ENCODE measurements at places on chromosomes 1 and 21.

DNA sequence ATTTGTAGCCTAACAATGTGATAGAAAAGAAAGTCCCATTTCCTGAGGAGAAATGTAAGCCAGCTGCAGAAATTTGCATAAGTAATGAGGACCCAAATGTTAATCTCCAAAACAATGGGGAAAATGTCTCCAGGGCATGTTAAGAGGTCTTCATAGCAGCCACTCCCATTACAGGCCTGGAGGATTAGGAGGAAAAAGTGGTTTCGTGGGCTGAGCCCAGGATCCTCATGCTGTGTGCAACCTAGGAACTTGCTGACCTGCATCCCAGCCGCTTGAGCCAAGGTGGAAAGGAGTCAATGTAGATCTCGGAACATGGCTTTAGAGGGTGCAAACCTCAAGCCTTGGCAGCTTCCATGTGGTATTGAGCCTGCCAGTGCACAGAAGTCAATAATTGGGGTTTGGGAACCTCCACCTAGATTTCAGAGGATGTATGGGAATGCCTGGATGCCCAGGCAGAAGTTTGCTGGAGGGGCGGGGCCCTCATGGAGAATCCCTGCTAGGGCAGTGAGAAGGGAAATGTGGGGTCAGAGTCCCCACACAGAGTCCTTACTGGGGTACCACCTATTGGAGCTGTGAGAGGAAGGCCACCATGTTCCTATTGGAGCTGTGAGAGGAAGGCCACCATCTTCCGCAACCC is 14.2 kb upstream of the F13B start:
- DNase-seq, result no peak
- H3K27me3 ChIP-seq, result no peaks in the 10 kb centered on the region
- H3K4me3 ChIP-seq, result no peak overlapping the region
- H3K4me1 ChIP-seq, result no peaks in the 10 kb centered on the region

DNA sequence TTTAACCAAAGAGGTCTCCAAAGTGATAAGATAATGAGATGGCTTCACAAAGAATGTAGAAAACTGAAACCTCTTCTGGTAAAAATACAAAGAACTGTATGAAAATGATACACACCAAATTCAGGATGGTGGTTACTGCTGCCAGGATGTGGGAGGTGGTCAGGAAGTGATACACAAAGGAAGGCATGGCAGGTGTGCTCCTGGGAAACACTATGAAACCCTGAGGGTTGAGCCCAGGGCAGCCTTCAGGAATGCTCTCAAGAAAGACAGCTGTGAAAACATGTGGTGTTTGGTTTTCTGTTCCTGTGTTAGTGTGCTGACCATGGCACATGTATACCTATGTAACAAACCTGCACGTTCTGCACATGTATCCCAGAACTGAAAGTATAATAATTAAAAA is 109.3 kb downstream of the NTNG1 start:
- DNase-seq, result no peak
- no peaks in the 10 kb centered on the region for H3K36me3 ChIP-seq
- H3K4me3 ChIP-seq, result no peak overlapping the region
- H3K27ac ChIP-seq, result no peak overlapping the region
- H3K4me1 ChIP-seq, result no peaks in the 10 kb centered on the region

GRCh38 chr21:32918478-32919120 is 107.1 kb upstream of the OLIG2 start:
- H3K4me3 ChIP-seq, result no peak overlapping the region
- no peak for DNase-seq
- no peaks in the 10 kb centered on the region for H3K4me1 ChIP-seq
- H3K36me3 ChIP-seq, result no peaks in the 10 kb centered on the region
- no peak overlapping the region for H3K27ac ChIP-seq

DNA sequence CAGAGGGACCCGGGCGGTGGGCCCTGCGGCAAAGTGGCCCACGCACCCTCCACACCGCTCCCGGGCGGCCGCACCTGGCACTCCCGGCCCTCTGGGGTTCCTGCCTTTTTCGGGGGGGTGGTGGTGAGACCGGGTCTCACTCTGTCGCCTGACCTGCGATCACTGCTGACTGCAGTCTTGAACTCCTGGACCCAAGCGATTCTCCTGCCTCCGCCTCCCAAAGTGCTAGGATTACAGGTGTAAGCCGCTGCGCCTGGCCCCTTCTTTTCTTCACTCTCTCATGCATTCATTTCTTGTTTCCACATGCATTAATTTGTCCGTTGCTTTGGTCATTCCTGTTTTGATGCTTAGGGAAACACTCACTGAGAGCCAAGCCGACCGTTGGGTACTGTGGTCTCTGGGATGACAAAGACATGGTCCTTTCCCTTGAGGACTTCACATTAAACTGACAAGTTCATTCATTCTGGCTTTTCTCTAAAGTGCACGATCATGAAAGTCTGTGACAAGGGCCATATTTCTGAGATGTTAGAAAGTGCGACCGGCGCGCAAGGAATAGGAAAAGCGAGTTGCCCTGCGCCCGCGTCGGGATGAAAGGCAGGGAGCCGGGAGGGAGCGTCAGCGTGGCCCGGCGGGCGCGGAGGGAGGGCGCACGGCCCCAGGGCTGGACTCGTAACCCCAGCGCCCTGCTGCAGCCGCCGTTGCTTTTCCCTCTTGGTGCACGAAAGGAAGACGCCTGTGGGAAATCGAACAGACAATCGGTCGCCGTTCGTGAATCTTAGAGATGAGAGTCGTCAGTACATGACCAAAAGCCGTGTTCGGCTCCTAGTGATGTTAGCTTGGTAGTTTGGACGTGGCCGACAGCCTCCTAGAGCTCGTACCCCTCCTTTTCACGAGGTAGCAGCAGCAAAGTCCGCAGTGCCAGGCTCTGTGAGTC is 1.0 kb upstream of the MCOLN2 start:
- H3K4me1 ChIP-seq, result peaks cover 22% of the 10 kb centered on the region
- no peak for DNase-seq

GRCh38 chr1:4597020-4597419 is 57.4 kb upstream of the AJAP1 start:
- DNase-seq, result no peak
- no peak overlapping the region for H3K27ac ChIP-seq

GRCh38 chr1:241086686-241087085 is 270.3 kb downstream of the RGS7 start:
- no peaks in the 10 kb centered on the region for H3K4me1 ChIP-seq
- H3K27ac ChIP-seq, result no peak overlapping the region
- no peak for DNase-seq
- no peaks in the 10 kb centered on the region for H3K27me3 ChIP-seq
- no peaks in the 10 kb centered on the region for H3K36me3 ChIP-seq

GRCh38 chr1:28213315-28213714 is 19.5 kb downstream of the DNAJC8 start:
- DNase-seq, result no peak
- H3K4me3 ChIP-seq, result no peak overlapping the region
- H3K27ac ChIP-seq, result no peak overlapping the region
- no peaks in the 10 kb centered on the region for H3K4me1 ChIP-seq
- H3K27me3 ChIP-seq, result no peaks in the 10 kb centered on the region

DNA sequence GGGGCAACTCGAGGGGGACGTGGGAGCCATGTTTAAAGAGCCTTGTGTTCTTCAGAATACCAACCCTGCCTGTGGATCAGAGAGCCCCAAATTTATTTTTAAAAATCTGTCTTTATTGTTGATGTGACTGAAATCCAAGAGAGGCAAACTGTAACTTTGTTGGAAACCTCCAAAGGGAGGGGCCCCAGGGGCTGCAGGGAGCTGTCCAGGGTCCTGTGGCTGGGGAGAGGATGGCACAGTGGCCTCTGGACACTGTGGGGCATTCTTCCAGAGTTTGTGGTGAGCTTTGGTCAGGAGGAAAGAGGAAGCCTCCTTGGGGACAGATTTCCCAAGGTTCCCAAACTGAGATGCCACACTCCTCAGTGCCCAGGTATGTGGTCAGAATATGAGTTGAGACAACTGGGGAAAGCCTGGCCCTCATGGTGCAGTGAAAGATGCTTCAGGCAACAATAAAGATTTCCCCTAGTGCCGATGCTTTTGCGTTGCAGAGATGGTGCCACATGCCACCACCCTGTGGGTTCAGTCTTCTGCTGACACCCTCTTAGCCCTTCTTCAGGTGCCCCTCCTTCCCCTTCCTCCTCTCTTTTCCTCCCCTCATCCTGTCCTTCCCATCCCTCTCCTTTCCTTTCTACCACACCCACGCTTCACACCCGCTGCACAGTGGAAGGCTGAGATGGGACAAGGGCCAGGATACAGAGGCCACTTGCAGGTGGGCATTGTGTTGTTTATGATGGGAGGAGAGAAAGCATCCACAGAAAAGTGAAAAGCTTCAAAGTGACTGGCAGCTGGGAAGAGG is 122.1 kb downstream of the UCK2 start:
- no peak for DNase-seq
- no peaks in the 10 kb centered on the region for H3K4me1 ChIP-seq
- H3K4me3 ChIP-seq, result no peak overlapping the region
- no peaks in the 10 kb centered on the region for H3K36me3 ChIP-seq
- no peaks in the 10 kb centered on the region for H3K27me3 ChIP-seq
- H3K27ac ChIP-seq, result no peak overlapping the region

GRCh38 chr1:67792741-67793458 is 40.4 kb downstream of the GNG12 start:
- H3K27ac ChIP-seq, result peak overlapping the region; percentile 74
- H3K4me3 ChIP-seq, result no peak overlapping the region
- H3K27me3 ChIP-seq, result no peaks in the 10 kb centered on the region
- no peaks in the 10 kb centered on the region for H3K36me3 ChIP-seq

- no peak for DNase-seq
- no peaks in the 10 kb centered on the region for H3K4me1 ChIP-seq
- H3K36me3 ChIP-seq, result no peaks in the 10 kb centered on the region
- H3K27me3 ChIP-seq, result no peaks in the 10 kb centered on the region
- no peak overlapping the region for H3K4me3 ChIP-seq
These were observed 18.4 kb downstream of the SLAMF6 start for GRCh38 chr1:160504651-160505050.

DNA sequence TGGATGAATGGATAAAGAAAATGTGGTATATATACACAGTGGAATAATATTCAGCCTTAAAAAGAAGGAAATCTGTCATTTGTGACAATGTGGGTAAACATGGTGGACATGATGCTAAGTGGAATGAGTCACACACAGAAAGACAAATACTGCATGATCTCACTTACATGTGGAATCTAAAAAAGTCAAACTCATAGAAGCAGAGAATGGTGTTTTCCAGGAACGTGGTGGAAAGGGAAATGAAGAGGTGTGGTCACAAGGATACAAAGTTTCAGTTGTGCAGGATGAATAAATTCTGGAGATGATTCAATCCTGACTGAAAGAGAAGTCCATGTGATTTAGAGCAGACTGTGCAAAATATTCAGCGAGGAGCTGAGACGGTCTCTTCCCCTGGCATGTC is 56.6 kb downstream of the RYR2 start:
- H3K27me3 ChIP-seq, result no peaks in the 10 kb centered on the region
- DNase-seq, result no peak
- H3K27ac ChIP-seq, result no peak overlapping the region
- peaks cover 9% of the 10 kb centered on the region for H3K4me1 ChIP-seq
- H3K36me3 ChIP-seq, result no peaks in the 10 kb centered on the region

DNA sequence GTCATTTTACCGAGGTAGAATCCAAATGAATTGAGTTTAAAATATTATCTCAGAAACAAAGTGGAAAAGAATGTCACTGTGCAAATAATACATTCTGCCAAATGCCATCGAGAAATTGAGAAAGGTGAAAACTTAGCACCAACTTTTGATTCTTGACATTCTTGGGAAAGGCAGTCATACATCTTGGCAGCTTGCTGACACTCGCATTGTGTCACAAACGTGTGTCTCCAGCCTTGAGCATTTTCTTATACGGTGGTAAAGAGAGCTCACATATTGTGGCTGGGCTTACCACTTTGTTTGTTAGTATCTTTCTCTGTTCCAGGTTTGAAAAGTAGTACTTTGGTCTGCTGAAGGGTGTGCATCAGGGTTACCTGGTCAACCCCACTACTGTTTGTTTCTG is 1456.1 kb downstream of the BRINP3 start:
- no peaks in the 10 kb centered on the region for H3K36me3 ChIP-seq
- DNase-seq, result no peak
- no peaks in the 10 kb centered on the region for H3K27me3 ChIP-seq
- H3K4me3 ChIP-seq, result no peak overlapping the region

DNA sequence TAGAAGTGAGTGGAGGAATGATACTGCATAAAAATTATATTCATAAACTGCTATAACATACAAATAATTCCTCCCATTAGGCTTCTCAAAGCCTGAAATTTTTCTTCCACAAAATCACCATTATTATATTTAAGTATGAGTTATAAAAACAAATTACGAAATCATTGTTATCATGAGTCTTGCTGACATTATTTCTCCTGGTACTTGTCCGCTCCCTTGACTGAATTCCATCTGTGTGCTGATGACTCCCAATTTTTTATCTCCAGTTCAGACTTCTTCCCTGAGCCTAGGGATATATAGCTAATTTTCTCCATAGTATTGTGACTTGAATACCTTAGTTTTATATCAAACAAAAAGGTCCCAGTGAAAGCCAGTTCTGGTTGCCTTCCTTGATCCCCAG is 268.2 kb downstream of the HMCN1 start:
- H3K4me3 ChIP-seq, result no peak overlapping the region
- H3K27ac ChIP-seq, result peak overlapping the region; percentile 55
- no peak for DNase-seq
- H3K4me1 ChIP-seq, result peaks cover 8% of the 10 kb centered on the region
- H3K27me3 ChIP-seq, result no peaks in the 10 kb centered on the region

- no peak overlapping the region for H3K4me3 ChIP-seq
- H3K4me1 ChIP-seq, result peaks cover 9% of the 10 kb centered on the region
- H3K27ac ChIP-seq, result peak overlapping the region; percentile 31
- no peak for DNase-seq
- no peaks in the 10 kb centered on the region for H3K36me3 ChIP-seq
- no peaks in the 10 kb centered on the region for H3K27me3 ChIP-seq
These were observed 107.0 kb downstream of the RHOU start for GRCh38 chr1:228842094-228842775.

- no peaks in the 10 kb centered on the region for H3K27me3 ChIP-seq
- peaks cover 28% of the 10 kb centered on the region for H3K4me1 ChIP-seq
- no peaks in the 10 kb centered on the region for H3K36me3 ChIP-seq
- peak overlapping the region; percentile 89 for H3K27ac ChIP-seq
These were observed 32.0 kb upstream of the BTG2 start for GRCh38 chr1:203273206-203273868.

DNA sequence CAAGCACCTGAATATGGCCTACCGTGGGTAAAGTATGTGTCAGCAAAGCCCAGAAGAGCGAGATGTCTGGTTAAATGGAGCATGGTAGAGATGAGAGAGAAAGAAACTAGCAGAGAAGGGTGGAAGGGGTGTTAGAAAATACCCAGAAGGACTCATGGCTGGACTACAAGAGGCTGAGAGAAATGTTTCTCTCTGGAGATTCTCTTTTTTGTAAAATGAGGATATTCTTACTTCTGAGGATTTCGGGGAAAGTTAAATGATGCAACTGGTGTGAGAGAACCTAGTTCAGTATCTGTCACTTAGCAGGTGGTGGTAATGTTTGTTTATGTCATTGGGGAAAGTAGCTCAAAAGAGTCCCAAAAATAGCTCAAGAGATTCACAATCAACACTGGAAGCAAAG is 7.2 kb upstream of the EPS15 start:
- H3K27ac ChIP-seq, result no peak overlapping the region
- no peak for DNase-seq
- H3K4me1 ChIP-seq, result no peaks in the 10 kb centered on the region
- no peak overlapping the region for H3K4me3 ChIP-seq
- H3K27me3 ChIP-seq, result no peaks in the 10 kb centered on the region
